ENCODE measurements at places on chromosomes 12 and 14.

DNA sequence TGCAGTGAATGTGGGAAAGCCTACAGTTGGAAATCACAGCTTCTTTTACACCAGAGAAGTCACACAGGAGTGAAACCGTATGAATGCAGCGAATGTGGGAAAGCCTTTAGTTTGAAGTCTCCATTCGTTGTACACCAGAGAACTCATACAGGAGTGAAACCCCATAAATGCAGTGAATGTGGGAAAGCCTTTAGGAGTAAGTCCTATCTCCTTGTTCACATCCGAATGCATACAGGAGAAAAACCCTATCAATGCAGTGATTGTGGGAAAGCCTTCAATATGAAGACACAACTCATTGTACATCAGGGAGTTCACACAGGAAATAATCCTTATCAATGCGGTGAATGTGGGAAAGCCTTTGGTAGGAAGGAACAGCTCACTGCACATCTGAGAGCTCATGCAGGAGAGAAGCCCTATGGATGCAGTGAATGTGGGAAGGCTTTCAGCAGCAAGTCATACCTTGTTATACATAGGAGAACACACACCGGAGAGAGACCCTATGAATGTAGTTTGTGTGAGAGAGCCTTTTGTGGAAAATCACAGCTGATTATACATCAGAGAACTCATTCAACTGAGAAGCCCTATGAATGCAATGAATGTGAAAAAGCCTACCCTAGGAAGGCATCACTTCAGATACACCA is 24.6 kb downstream of the ZNF26 start:
- no peak for DNase-seq

DNA sequence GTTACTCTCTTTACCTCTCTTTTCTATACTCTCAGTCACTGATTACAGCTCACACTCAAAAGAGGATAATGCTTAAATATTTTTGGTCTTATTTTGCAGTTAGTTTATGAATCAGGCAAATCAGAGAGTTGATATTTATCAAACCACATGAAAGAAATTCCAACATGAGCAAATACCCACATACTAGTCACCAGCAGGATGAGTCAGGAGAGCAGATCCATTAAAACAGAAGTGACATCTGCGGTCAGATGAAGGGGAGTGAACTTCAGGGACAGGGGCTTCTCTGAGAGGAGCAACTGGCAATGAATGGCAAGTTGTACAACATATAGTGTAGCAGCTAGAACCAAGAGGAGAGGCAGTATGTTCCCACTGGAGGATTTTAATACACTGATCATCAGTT is 258.7 kb downstream of the SYT10 start:
- no peak for DNase-seq

DNA sequence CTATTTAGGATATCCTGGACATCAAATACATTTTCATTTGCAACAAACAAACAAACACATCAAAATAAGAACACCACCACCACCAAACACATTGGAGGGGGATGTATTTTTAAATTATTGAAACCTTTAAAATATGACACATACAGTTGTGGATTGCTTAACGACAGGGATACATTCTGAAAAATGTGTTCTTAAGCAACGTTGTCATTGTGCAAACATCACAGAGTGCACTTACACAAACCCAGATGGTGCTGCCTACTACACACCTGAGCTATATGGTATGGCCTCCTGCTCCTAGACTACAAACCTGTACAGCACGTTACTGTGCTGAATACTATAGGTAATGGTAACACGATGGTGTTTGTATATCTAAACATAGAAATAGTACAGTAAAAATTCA is 19.4 kb downstream of the PYGL start:
- no peak for DNase-seq

DNA sequence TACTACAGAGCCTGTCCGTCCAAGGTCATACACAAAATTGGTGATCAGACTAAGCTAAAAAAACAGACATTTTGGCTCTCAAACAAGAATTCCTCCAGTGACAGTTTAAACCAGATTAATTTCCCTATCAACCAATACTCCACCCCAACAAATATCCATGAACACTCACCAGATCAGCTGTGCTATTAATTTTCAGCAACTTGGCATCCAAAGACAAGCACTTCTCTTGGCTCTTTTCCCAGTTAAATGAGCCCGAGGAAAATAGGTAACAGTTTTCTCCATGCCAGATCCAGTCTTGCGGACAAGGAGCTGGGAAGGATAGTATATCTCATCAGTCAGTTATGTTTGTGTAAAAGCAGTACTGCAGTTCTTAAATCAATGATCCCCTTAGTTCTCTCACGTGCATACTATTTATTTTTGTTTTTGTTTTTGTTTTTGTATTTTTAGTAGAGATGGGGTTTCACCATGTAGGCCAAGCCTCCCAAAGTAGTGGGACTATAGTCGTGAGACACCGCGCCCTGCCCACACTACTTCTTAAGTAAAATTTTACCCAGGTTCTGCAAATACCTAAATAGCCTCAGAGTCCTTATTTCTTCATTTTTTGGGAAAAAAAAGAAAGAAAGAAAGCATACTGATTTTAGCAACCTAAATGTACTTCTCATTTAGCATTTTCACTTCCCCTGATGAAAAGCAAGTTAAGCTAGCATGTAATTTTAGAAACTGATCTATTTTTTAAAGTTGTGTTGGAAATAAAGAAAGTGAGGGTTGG is 11.1 kb downstream of the OLR1 start:
- DNase-seq = no peak

- DNase-seq = no peak
Measured at GRCh38 chr14:93717668-93718320, 70.5 kb downstream of the PRIMA1 start.

GRCh38 chr14:103216857-103217256 is 93.6 kb downstream of the TNFAIP2 start:
- no peak for DNase-seq

DNA sequence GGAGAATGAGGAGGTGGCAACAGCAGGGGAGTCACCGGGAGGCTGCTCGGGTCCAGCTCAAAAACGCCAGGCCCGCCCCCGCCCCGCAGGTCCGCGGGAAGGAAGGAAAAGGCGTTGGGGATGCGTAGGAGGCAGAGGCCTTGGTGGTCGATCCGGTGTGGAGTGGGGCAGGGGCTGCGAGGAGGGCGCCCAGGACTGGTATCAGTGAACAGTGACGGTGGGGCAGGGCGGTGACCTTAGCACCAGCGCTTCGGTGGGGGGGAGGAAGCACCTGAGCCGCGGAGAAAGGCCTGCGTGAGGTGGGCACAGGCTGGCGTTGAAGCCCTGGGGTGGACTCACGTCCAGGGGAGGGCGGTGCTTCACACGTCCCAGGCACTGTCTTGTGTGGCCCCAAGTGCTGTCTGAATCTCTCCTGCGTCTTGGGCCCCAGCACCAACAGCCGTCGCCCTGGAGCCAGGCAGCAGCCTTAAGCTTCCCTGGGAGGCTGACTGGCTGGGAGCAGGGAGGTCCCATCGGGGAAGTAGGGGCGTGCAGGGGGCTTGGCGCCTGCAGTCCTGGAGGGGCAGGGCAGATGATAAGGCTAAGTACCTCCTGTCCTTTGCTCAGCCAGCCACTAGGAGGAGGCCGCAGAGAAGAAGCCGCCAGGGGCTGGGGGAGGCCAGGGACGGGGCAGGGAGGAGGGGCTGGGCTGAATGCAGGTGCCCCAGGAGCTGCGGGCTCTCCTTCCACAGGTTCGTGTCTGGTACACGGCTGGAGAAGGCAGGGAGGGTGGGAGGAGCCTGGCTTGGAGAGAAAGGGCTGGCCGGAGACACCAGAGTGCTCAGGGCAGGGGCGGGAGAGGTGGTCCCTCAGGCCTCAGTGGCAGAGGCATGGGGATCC is 26.5 kb downstream of the ZBTB42 start:
- DNase-seq = no peak

DNA sequence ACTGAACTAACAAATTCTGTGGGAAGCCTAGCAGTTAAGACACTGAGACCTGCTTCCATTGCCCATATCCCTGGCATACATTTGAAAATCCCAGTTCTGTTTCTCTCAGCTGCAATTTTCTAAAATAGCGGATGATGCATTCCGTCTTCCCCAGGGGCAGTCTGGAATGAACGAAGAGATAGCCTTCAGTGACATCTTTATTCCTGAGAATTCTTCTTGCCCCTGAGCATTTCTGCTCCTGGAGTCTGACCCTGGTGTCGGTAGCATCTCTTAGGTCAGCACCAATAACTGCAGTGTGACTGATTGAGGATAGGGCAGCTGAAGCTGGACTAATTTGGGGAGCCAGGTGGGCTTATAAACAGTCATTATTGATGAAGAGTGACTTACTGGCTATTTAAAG is 552.5 kb downstream of the DIO2 start:
- no peak for DNase-seq

DNA sequence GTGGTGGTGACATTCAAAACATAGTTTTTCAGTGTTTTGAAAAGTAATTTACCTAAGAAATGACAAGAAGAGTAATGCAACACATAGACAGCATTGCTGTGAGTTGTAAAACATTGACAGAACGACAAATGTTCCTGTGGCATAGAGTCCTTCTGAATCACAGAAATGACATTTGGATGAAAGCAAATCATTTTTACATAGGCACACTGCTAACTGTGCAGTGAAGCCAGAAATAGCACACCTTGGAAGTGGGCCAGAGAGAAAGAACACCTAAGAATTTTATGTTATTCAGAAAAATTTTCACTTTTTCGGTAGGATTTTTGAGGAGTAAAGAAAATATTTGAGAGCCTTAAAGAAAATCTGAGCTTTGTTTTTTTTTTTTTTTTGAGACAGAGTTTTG is 100.6 kb downstream of the ANO4 start:
- DNase-seq = no peak

DNA sequence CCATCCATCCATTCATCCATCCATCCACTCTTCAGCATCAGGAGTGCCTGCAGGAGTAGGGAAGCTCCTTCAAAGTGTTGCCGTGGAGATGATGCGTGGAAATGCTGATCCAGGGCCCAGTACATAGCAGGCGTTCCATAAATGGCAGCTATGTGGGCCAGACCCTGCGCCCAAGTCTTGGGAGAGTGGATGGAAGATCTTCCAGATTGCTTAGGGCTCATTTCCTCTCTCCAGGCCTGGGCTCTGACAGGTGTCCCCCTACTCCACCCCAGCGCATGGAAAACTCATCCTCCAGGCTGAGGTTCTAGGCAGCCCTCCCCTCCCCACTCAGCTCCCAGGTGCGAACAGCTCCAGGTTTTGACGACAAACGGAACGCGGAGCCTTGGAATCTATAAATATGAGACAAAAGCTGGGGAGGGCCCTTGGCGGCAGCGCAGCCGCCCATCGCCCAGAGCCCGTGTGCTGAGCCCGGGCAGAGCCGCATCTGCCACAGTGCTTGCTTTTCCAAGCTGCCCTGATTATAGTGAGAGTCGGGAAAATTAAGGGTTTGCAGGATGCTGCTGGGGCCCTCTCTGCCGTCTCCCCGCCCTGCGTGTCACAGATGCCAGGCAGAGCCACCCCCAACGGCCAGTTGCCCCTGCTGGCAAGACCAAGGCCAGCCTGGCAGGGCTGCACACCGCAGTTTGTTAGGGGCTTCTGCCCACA is 1.6 kb downstream of the BEGAIN start:
- DNase-seq = peak; percentile 47

GRCh38 chr12:116861320-116861719 is 19.9 kb downstream of the HRK start:
- peak; percentile 67 for DNase-seq

GRCh38 chr14:40074169-40074568 is 641.9 kb upstream of the FBXO33 start:
- DNase-seq = no peak

- DNase-seq = no peak
Measured at GRCh38 chr14:71960494-71961353, 28.5 kb downstream of the RGS6 start.

GRCh38 chr12:23096321-23096720 is 471.4 kb downstream of the ETNK1 start:
- DNase-seq = no peak

Measured in right forelimb (tissue), 1 donor.